Mucosa of descending colon (tissue), 3 donors: ENCODE measurements at places on chromosomes 2 and 18.

- peak; percentile 25 for DNase-seq
These were observed 250.9 kb downstream of the LRRTM4 start for GRCh38 chr2:77271262-77271661.

DNA sequence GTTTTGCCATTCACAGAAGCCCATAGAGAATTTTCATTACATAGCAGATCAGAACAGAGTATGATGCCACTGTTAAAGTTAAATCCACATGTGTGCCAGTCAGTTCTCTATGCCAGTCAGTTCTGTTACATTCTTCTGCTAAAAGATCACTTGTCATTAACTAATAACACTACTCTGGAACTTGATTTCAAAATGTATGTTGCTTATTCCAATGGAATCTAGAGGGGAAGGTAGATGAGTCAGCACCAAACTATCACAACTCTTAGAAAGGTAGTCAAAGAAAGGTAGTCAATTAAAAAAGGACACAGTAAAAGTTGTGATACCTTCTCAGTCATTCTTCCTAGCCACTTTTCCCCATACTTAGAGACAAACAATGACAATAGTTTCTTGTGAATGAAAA lies 1214.4 kb downstream of the LRP1B start:
- no peak for DNase-seq

DNA sequence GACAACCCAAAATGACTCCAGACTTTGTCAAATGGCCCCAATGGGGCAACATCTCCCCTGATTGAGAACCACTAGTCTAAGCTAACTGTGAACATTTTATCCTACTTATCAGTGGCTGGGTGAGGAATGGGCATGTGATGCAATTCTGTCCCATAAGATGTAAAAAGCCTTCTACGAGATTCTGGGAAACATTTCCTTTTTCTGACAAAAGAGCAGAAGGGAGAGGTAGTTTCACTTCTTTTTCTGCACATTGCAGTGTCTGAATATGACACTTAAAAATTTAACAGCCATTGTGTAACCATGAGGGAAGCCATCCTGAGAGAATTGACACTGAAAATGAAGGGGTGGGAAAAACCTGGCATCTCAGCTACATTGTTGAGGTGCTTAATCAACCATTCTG lies 17.3 kb upstream of the MARCHF4 start:
- DNase-seq, result no peak

DNA sequence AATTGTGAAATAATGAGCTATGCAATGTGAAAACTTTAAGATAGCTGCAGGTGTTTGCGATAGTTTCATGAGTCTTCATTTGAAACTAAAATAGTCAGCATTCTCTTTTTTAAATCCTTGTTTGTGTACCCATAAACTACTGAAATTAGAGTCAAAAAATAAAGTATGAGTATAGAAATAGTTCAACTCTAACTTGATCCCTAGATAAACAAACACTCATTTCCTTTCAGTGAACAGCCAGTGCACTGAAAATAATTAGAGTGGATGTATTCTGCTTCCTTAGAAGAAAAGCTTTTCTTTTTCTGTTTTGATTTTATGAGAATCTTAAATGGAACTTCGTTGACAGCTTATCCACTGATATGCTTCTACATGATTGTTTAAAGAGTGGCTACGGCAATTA lies 1033.4 kb downstream of the SOCS6 start:
- DNase-seq, result no peak

DNA sequence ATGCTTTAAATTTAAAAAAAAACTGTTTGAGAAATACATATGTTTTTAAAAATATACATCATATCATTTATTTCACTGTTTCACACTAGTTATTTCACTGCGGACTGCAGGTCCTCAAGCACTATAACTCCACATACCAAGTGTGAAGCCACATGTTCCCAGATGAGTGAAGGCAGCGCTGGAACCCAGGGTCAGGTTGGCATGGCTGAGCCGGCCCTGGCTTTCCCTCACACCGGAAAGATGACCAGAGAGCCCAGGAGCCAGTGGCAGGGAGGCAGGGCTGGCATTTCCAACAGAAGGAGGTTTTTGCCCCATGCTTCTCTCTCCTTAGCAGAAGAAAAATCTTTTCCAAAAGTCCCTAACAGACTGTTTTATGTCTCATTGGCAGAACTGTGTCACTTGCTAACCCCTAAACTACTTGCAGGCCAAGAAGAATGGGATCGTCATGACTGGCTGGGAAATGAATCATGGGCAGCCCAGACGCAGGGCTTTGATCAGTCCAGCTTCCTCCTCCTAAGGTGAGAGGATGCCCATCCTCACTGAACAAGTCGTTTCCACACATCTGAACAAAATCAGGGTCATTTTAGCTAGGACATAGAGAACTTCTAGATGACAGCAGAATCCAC lies 287.6 kb upstream of the HNRNPA3 start:
- no peak for DNase-seq

DNA sequence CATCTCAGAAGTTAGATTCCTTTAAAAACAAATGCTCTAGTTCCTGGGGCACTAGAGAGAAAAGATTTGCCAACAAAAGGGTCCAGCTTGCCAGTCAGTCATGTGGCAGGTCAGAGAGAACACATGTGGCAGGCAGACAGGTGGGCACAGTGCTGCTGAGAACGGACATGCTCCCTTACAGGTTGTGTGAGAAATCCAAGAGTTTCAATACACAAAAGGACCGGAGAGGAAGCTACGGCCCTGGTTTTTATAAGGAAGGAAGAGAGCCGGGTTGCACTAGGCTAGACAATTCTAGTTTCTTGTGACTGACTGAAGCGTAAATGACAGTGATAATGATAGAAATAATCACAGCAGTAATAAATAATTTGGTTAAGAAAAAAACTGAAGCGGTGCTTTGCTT lies 18.3 kb downstream of the CDC42EP3 start:
- no peak for DNase-seq

- DNase-seq, result peak; percentile 98
These were observed at the start of gene PDCL3 for GRCh38 chr2:100562613-100563406. PDCL3 (plus strand) TSS chr2:100562993; CDS start chr2:100563068, 75 bp downstream.

GRCh38 chr2:136124805-136125204 lies 6.9 kb upstream of the CXCR4 start:
- DNase-seq, result no peak

DNA sequence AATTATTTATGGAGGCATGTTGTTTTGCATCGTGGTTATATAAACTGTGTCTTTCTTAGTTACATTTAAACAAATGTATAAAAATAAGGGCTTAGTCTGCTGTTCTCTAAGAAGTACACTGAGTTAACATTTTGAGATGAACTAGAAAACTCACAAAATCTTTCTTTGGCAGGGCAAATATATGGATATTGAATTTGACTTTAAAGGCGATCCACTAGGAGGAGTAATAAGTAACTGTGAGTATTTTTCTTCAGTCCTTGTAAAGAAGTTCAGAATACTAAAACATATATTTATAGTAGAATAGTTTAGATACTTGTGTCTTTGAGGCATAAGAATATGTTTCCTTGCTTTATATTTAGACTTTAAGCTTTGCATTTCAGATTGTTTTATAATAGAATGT lies 104.8 kb downstream of the MYO1B start:
- no peak for DNase-seq

DNA sequence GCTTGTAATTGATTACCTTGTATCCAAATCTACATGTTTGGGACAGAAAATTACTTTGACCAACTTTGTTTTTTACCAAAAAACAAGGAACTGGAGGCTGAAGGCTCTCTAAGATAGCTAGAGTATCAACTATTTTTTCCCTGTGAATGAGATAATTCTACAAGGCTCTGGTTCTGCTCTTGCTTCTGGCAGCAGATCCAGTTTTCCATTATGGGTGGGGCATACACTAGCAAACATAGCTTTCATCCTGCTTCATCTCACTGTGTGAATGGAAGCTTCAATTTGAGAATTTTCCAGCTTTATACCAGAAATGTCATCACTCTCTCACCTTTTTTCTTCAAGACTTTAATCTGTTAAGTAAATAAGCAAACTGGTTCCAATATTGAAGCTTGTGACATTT lies 249.7 kb downstream of the RPRM start:
- DNase-seq, result no peak
